ENCODE measurements at places on chromosomes 2 and 18.
A peak's percentile ranks its signal among the peaks of the same experiment; 100 is the strongest.

DNA sequence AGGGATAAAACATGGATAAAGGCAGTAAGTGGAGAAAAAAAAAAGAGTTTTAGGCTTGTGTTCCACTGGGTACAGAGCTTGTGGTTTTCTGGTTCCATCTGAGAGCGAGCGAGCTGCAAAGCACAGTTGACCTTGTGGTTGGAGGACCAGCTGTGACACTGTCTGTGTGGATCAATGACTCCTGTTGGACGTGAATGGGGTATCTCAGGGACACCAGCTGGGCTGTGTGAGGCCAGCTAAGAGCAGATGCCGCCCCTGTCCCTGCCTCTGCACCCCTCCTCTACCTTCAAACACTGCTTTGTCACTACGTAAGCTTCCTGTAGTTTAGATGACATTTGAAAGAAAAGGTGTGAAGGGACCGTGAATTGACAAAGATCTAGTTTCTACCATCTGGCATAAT, 67.8 kb downstream of the QPCT start:
- DNase-seq: no peak

GRCh38 chr2:11234309-11234708, 79.0 kb downstream of the SLC66A3 start:
- DNase-seq: no peak

GRCh38 chr2:217642944-217643343, 359.9 kb downstream of the TNS1 start:
- DNase-seq: no peak

DNA sequence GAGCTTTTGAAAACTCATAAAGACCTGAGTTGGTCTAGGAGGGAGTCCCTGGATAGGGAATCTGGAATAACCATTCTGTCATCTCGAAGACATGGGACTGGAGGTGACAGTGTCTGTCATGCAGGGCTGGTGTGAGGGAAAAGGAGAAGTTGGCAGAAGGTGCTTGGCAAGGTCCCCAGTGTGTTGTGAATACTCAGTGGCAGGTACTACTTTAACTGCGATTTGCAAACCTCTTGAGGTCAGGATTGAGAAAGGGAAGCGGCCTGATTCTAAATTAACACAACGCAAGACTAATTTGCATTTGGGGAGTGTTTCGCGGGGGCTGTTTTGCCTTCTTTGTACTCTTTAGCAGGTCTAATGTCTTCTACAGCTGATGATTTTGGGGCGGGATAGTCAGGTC, 77.0 kb upstream of the TMEM200C start:
- DNase-seq: no peak

DNA sequence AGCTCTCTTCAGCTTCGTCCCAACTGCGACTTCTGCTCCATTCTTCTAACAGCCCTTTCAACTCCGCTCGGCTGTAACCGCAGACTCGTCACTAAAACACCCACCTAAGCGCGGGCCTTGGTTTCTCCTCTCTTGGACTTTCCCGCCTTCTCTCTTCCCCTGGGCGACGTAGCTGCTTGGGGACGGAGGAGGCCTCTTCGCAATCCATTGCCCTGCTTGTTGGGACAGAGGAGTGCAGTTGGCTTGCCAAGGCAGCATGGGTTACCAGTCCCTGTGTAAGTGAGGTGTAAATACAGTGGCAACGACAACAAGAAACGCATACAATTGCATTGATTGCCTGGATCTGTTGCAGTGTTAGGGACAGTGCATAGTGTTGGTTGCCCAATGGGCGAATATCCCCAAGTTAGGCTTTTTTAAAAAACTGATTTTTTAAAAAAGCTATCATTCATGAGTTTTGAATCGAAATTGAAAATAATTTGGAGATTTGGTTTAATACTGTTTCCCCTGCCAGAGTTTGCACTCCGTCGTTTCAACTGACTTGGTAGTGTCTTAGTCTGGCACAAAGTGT, 484 bp upstream of the DARS1 start:
- DNase-seq: peak; percentile 87

DNA sequence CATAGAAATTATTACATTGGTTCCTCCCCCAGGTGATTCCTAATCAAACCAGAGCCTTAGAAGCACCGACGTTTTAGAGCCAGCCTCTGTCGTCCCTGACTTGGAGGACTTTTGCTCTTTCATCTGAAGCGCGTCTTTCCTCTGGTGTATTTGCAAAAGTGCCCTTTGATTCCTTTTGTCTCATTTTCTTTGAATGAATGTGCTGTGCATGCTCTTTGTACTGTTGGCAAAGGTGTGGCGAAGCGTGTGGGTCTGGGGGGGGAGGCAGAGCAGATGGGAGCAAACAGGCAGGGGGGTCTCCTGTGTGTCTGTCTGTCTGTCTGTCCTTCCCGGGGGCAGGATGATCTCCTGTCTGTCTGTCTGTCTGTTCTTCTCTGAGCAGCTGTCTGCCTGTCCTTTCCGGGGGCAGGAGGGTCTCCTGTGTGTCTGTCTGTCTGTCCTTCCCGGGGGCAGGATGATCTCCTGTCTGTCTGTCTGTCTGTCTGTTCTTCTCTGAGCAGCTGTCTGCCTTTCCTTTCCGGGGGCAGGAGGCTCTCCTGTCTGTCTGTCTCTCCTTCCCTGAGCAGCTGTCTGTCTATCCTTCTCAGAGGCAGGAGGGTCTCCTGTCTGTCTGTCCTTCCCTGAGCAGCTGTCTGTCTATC, 205.5 kb upstream of the MYT1L start:
- DNase-seq: no peak

GRCh38 chr2:212694398-212694797, 155.8 kb upstream of the ERBB4 start:
- no peak for DNase-seq

DNA sequence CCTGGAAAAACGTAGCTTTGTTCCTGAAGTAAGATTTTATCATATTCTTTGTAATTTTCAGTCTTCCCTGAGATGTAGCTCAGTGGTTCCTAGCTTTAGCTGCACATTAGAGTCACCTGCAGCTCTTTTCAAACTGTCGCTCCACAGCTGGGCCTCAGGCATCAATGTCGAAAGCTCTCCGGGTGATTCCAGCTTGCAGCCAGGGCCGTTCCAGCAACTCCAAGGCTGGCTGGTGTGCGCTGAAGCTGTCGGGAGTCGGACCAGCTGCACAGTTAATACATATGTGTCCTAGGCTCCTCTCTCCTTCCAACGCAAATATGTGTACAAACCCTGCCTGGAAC, 609 bp upstream of the ZNF2 start:
- DNase-seq: no peak

GRCh38 chr2:99622534-99622933, 132.7 kb upstream of the REV1 start:
- no peak for DNase-seq

- DNase-seq: peak; percentile 35
These were observed 198.4 kb downstream of the EIPR1 start for GRCh38 chr2:3179208-3179607.

GRCh38 chr2:16049406-16049805, 109.1 kb downstream of the MYCN start:
- no peak for DNase-seq

GRCh38 chr2:222049946-222050345, 248.9 kb downstream of the PAX3 start:
- DNase-seq: no peak

- no peak for DNase-seq
These were observed 398.9 kb downstream of the TRIB2 start for GRCh38 chr2:13115643-13116042.

DNA sequence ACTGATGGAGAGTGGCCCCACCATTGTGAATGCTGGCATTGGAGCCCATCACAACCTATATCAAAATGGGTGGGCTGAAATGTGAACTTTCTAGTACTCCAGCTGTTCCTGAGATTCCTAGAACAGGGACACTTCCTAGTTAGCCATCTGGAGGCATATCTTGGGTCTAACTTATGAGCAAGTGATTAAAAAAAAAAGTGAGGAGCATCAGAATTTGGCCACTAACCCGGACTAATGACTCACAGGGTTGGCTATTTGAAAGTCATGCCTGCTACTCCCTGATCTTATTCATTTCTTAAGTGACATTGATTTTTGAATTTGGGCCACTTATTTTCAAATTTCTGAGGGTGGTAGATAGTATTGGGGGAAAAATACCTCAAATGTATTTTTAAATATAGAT, 216.6 kb downstream of the HRH4 start:
- no peak for DNase-seq

GRCh38 chr2:16005816-16006536, 65.6 kb downstream of the MYCN start:
- DNase-seq: no peak

DNA sequence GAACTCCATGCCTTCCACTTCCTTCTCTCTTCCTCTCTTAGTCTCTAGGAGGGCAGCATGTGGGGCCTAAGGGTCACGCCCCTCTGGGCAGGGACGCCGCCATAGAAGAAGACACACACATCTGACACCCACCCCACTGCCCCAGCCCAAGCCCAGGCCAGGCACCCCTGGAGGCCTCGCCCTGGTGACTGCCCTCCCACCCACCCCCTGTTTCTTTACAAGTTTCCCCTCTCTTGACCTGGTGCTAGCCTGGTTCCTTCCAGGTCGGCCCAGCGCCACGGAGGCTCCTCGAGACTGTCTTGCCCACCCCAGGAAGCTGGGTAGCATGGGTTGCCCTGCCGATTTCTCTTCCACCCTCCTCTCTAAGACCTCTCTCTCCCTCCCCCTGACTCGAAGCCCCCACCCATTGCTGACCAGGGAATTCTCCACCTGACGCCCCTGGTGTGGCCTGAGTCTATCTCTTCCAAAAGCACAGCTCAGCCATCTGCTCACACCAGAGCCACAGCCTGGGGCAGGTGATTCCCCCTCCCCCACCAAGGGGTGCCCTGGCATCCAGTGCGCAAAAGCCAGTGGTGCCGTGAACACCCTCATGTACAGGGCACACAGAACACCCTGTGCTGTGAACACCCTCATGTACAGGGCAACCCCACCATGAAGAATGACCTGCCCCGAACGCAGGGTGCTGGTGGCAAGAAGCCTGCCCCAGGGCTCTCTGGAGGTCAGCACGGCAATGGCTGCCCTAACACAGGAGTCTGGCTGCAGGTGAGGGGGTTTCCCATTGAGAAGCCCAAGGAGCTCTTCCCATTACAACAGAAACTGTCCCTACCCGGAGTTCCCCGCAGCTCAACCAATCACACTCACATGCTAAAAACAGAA, 13.5 kb upstream of the SALL3 start:
- DNase-seq: no peak

DNA sequence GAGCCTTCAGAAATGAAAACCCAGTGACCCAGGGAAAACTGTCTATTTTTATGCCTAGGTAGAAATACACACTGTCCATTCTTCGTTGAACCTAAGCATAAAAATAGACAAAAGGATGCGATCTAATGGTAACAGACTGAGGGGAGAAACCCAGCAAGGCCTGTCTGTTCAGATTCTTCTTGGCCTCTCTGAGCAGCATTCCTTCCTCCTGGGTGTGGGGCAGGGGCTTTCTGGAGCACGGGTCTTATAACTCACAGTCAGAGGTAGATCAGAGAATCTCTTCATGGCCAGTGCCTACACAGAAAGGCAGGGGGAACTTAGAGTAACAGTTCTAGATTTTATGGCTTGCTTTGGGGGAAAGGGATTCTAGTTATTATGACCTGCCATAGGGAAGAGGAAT, 56.0 kb downstream of the PKDCC start:
- no peak for DNase-seq

- peak; percentile 4 for DNase-seq
These were observed 865 bp downstream of the GALR1 start for GRCh38 chr18:77250501-77250925.

DNA sequence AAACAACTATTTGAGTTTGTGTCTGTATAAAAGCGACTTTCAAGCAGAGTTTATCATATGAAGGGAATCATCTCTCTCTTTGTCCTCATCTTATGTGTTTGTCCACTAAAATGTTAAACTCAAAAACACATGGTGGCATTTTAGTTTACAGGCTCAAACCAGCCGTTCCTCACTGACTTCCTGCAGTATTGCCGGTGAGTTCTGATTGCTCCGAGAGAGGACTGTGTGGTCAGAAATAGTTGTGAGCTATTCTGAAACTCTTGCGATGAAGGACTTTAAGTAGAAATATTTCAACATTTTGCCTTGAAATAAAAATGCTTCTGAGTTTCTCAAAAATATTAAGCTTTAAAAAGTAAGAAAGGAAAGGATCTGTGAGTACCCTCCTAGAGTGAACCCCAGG, 163.2 kb upstream of the CAVIN2 start:
- DNase-seq: no peak

- no peak for DNase-seq
These were observed 575.2 kb downstream of the PIK3C3 start for GRCh38 chr18:42530276-42530675.

DNA sequence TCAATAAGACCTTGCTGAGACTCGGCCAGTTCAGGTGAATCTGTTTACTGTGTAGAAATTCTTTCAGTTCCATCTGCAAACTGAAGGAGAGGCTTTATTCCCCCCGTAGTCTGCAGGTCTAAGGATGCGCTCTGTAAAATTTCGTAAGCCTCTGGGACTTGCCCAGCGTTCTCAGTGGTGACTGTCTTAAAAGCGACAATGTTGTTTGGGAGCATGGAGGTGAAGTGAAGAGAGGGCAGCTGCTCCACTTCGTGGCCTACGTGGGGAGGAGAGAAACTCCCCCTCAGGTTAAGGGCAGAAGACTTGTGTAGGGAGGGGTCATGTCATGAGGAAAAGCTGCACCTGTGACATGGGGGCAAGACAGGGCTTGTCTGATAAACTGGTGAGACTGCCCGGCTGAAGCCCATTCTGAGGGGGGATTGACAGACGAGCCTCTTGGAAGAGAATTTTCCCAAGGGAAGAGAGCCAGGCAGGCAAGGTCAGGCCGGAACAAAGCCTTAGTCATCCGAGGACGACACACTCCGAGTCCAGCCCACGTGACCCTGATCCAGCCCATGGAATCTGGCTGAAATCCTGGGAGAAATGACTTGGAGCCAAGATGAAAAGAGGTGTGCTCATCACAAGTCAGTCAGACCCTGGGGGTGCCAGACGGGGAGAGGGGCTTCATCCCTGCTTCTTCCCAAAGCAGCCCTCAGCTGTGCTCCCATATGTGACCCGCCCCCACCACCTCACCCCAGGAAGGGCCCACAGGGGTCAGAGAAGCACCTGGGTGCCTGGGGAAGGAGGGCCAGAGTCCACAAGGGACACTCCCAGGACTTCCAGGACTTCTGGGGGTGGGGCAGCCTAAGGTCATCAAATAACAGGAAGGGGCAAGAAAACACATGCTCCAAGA, 88.5 kb upstream of the SH3BP4 start:
- no peak for DNase-seq

- DNase-seq: no peak
These were observed 505.4 kb upstream of the MYT1L start for GRCh38 chr2:2836343-2837070.

DNA sequence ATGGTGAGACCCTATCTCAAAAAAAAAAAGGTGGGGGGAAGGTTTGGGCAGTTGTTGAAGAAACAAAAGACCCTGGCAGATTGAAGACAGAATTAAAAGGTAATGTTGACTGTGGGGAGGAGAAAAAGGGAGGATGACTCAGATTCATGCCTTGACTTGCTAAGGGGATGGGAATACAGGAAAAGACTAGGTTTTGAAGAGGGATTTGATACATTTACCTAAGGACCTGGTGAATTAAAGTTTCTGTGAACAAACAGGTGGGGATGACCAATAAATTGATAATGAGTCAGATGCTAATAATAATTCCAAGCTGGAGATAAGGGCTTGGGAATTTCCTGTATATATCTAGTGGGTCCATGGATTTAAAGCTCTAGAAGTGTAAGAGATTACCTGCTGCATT, 27.6 kb downstream of the TTR start:
- no peak for DNase-seq
